Bladder microvascular endothelial cell (primary cell): ENCODE measurements at places on chromosomes 6 and 20. TPM values are rescaled to one million over a fixed set of nuclear protein-coding genes. Genes with fewer than 3 reads are reported as not detected.

Gene DUSP15
- total RNA-seq, result 0.16 and 0.57 TPM in 2 replicates

Gene C6orf15
- not detected in 2 replicates for total RNA-seq

Gene TNFAIP3
- 1.6 and 22.3 TPM in 2 replicates for total RNA-seq

Gene CFAP206
- not detected in 2 replicates for total RNA-seq

Gene FAM209B
- not detected in 2 replicates for total RNA-seq

Gene SDCBP2
- total RNA-seq, result 2.6 and 6.0 TPM in 2 replicates

Gene HDGFL1
- not detected in 2 replicates for total RNA-seq
